ENCODE measurements at places on chromosomes 7 and 10.

- no peak for DNase-seq
Observed at GRCh38 chr7:13352677-13353076, 636.8 kb downstream of the ETV1 start.

DNA sequence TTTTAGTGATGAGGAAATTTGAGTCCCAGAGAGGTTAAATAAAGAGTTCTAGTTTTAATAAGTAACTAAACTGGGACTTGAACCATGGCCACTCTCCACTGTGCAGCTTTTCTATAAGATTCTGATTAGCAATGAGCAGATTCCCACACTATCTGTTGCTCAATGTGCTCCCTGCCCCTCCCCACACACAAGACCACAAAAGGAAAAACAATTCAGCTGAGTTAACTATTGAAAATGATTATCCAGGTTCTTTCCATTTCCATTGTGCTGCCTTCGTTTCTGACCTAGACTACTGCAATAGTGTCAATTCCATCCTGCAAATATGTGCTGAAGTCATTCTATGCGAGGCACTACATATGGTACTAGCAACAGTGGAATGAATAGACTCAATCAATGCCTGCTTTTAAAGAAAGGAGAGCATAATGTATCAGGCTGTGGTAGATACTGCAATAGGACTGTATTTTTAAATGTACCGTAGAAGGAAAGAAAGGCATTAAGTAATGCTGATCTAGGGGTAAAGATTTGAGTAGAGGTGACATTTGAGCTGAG is 97.0 kb downstream of the SEMA3C start:
- no peak for DNase-seq

- no peak for DNase-seq
Observed at GRCh38 chr7:85508642-85509410, 322.0 kb upstream of the SEMA3D start.

DNA sequence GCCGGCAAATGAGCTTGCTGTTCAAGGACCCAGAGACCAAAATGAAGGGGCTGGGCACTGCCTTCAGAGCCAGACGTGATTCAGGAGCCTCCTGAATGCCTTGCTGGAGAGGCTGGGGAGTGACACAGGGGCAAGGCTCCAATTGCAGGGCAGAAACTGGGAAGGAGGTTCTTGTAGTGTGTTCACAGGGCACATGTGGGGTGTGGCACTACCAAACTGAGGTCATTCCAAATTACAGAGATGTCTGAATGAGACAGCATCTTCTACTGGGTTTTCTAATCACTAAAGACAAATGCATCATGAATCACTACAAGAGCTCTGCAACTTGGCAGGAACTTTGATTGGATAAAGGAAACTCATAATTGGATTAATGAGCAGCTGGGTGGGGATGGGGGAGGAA is 17.8 kb downstream of the CRTAC1 start:
- no peak for DNase-seq

DNA sequence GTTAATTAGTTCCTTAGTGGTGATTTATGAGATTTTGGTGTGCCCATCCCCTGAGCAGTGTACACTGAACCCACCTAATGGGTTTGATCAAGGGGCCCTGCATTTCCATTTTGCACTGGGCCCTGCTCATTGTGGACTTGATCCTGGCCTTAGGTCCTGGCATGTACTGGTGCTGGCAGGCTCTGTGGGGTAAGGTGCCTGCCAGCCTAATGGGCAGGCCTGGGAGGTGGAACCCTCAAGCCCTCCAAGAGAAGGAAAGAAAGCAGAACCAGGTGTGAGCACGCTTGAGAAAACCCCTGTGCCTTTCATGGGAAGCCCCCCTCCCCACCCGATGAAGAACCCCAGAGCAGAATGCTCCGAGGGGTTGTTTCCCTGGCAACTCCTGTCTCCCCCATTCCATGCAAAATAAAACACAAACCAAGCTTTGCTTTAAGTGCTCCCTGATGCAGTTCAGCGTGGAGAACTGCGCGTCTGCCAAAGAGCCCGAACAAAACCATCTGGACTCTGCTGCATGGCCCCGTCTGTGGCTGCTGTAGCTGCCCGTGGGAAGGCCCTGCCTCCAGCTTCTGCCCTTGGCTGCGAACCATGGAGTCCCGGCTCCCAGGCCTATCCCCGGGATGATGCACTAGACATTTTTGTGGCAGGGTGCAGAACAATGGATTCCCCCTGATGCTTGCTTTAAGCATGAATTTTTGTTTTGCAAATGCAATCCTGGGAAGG is 123.3 kb downstream of the PRPF18 start:
- no peak for DNase-seq

GRCh38 chr10:119726676-119727261 is 919 bp downstream of the INPP5F start:
- no peak for DNase-seq

DNA sequence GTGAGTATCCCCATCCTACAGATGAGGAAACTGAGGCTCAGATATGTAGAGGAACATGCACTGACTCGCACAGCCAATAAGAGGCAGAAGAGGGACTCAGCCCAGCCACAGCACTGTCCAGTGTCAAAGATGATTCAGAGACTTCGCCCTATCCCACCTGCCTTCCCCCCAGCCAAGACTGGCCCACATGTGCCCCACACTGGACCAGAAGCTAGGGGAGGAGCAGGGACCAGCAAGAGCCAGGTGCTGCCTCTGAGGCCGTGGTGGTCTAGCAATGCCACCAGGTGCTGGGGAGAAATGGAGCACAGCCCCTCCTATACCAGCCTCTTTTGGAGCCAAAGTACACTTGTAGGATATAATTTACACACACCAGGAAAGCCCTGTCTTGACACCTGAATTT is 22.3 kb downstream of the GRID1 start:
- no peak for DNase-seq

- no peak for DNase-seq
Observed at GRCh38 chr10:45224219-45224841, 91.1 kb downstream of the OR13A1 start.

GRCh38 chr7:138049505-138050116 is 26.6 kb upstream of the AKR1D1 start:
- DNase-seq = no peak

DNA sequence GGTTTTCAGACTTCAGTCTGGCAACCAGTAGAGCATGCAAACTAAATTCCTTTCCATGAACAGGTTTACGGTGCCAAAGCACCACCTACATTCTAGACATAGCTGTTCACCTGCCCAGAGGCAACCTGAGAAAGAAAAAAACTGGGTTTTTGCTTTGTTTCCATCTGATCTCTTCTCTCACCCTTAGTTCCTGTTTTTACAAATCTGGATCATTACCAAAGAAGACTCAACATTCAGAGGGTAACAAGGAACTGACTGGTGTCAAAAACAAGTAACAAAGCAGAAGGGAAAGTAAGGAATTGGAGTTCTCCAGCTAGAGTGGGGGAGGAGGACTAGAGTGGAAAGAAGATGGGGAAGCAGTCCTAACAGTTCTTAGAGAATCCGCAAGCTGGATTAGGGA is 36.4 kb downstream of the CPVL start:
- no peak for DNase-seq

DNA sequence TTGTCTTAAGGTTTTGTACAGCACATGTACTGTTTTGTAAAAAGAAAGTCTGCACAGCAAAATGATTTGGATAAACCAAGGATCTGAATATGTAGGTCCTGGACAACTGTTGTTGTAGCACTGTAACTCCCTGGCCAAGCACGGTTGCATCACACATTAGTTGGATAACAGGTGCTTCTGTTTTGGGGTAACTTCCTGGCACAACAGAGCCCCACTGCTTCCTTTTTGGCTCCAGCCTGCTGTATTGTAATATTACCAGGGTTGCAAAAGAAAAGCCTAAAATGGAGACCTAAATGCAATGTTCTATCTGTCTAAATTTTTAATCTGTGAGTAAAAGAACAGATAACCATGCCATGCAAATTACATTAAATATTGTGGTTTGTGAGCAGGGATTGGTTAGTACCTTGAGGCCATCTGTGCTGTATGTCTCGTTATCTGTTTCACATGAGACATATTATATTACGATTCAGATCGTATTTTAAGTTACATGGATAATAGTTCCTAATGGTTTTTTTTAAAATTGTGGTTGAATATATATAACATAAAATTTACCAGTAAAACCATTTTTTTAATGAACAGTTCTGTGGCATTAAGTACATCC is 27.5 kb upstream of the WAC start:
- DNase-seq = no peak

DNA sequence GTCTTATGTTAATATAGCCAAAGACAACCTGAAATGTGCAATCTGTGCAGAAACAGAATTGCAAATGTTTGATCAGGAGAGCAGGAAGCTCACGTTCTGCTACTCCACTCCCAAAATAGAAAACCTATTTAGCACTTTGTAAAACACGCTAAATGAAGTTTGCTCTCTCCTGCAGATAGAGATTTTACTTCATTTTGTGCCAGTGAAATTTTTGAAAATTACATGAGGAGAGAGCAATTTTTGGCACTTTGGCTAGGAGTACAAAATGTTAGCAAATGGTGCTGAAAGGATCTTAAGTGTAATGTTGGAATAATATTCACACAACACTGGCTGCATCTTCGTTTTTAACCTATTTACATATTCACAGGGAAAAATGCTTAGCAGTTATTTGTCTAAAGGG is 61.9 kb downstream of the SEM1 start:
- DNase-seq = no peak

DNA sequence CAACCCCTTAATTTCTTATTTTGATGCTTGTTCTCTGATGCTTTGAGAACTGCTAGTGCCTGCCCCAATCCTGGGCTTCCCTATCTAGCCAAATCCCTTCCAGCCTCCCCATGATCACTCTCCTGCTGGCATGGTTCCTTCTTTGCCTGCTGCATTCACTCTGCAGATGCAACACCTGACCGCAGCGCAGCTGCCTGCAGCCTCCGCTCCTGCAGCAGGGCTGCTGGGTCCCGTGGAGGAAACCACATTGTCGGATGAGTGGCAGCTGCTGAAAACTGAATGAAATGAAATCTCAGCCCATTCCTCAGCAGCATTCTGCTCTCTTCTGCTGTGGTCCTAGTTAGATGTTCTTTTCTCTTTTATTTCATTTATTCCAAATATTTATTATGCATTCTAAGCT is 320.3 kb downstream of the CCDC3 start:
- no peak for DNase-seq

GRCh38 chr10:77702166-77702565 is 64.6 kb upstream of the KCNMA1 start:
- DNase-seq = peak; percentile 37

DNA sequence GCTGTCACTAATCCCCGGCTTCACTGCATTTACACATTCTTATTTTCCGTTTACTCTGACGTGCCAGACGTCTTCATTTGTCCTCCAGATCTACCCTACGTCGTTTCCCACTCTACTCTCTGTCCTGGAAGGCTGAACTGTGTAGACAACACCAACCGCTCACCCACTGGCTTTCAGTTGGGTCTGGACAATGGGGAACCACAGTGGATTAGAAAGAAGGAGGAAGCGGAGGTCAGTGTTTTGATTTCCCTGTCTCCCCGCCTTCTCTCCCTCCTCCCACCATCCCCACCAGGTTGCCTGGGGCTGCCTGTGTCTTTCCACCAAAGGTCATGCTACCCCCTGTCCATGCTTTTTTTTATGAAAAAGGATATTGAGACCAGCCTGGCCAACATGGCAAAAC is 14.0 kb upstream of the CTBP2 start:
- no peak for DNase-seq

- DNase-seq = no peak
Observed at GRCh38 chr10:84135836-84136235, 3.5 kb upstream of the GHITM start.

DNA sequence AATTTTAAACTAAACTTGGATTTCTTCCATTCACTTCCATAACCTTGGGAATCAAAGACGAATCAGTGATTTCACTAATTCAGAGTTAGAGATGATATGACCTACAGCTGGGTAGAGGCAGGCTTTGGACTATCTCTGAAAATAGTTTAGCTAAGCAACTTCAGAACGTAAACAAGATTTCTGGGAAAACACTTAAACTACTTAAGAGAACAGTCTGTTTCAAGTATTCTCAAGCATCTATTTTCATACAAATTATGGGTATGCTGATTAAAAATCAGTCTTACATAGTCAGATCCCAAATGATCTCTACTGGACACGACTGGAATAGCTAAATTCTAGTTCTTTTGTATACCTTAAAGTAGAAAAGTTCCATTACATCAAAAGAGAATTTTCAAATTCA is 179.9 kb downstream of the PLCE1 start:
- DNase-seq = no peak

- DNase-seq = no peak
Observed at GRCh38 chr7:106037489-106038176, 74.5 kb downstream of the SYPL1 start.

DNA sequence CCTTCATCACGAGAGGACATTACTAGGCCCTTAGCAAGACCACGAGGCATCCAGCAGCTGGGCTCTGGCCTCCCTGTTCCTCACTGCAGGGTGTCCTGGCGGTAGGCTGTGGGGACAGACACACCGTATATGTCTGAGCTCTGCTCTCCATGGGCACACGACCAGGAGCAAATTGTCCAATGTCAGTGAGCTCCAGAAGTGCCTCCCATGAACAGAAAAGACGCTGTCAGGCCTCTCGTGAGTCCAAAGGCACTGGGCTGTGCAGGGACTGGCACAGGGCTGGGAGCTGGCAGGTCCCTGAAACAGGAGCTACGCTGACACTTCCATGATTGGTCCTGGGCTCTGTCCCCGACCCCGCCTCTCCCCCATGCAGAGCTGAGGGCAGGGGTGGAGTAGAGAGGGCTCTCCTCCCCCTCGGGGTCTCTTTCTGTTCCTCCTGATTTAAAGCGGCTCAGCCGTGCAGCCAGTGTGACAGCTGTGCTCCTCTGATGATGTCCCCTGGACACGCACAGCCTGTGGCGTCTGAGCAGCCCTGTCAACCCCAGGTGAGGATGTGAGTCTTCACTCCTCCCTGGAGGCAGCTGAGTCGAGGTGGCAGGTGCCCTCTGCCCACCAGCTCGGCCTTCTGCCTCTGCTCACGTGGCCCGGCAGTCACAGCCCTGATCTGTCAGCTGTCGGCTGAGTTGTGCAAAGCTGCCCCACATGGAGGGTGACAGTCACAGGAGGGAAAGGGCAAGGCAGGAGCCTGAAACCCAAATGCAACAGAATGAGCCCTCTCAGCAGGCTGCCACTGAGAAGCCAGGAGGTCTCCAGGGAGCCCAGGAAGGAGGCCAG is 13.0 kb downstream of the ANTXRL start:
- DNase-seq = no peak

Data from activated CD4-positive, alpha-beta T cell treated with anti-CD3 and anti-CD28 coated beads, Interleukin-10, Interleukin-2, amounts not matched to agents 100 ng/mL and 50 ng/mL, durations not matched to agents 16 hours and 8 hours (primary cell).